ENCODE measurements at places on chromosomes 6 and 20.

- no peak for DNase-seq
Measured at GRCh38 chr20:12773936-12774335, 234.8 kb upstream of the SPTLC3 start.

DNA sequence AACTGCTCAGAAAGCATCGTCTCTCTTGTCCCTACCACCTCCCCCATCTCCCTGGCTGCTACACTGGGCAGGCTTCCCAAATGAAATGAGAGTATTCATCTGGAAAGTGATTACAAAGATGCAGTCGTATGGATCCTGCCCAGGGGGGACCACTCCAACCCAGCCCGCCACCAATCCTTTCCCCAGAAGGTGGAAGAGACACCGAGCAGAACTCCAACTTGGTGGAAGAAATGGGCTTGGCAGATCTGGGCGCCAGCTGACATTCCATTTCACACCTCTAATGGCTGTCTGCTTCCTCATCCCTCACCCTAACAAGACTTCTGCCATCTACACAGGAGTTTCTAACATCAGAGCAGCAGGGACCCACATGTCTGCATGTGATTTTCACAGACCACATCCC, 12.7 kb downstream of the PKHD1 start:
- DNase-seq = no peak

DNA sequence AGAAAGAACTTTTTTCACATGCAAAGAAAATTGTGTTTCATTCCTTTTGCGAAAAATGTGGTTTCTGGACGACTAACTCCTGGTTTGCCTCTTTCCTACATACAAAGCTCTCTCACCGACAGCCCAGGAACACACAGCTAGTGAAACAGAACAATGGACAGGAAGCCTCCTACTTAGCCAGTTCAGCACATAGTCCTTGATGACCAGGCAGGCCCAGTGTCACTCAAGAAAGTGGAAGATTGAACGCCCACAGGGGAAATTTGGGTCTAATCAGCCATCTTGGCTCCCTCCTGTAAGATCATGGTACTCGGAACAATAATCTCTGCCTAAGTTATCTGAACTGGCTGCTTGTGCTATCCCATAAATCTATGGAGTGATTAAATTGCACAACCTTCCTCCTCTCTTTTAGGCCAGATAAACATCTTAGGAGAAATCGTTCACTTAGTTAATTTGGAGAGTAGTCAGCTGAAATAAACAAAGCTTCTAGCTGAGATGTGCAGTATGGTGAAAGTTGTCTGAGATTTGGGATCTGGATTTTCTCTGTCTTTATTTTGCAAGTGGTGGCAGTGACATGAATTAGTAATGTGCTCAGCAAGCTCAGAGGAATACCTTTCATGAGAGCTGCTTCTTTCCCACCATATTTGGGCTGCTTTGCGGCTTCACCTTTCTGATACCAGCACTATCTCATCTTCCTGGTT, 147.0 kb downstream of the MTFR2 start:
- no peak for DNase-seq

GRCh38 chr20:24605937-24606455, 136.6 kb downstream of the SYNDIG1 start:
- DNase-seq = no peak

DNA sequence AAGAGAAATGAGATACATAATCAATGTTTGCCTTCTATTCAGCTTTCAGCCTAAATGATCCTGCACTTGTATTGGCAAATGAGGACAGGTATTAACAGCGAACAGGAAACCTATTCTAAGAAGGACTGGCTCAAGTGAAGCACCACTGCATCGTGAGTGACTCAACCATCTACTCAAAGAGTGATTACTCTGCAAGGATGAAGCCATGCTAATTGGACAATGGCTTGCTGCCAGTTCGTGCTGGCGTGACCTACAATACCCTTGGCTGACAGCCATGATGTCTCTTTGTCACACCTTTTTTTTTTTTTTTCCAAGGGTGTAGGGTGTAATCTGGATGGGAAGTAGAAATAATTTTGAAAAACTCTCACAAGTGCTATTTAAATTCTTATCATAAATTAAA, 104.9 kb downstream of the GJA10 start:
- DNase-seq = peak; percentile 43

DNA sequence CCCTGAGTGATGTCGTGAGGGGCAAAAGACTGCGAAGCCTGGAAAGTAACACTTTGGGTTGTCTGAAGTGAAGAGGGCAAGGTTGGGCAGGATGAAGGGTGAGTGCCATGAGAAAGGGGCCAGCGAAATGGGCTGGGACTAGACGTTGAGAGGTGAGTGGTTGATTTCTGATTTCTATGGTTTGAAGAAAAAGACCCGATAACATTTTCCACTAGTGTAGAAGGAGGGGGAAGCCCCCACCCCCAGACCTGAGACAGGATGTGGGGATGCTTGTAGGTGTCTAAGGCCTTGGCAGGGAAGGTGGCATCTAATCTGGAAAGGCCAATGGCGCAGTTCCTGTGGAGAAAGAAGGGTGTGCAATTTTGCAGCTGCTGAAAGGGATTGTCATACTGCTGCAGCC, 25.3 kb upstream of the KIF3B start:
- DNase-seq = no peak

DNA sequence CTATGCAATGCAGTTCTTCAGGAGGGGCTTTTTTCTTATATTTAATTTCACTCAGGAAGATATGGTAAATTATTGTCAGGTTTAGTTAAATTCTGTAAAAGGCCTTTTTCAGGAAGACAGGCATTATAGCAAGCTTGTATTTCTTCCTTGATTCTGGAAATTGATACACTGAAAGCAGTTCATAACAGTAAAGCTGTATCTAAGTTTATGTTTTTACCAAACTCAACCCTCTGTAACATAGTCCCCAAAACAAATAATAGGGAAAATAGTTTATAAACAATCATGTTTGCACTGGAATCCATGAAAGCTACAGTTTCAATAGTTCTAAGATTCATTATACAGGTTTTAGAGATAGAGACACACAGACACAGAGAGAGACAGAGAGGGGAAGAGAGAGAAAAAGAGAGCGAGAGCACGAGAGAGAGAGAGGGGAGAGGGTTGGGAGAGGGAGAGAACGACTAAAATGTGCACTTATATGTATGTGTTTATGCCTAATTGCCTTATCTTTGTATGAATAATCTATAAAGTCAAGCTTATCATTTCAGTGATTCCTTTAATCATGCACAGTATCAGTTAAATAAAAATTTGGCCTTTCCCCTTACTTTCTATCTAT, 454.4 kb downstream of the RFPL4B start:
- no peak for DNase-seq

- no peak for DNase-seq
Measured at GRCh38 chr20:1879934-1880333, 15.3 kb upstream of the SIRPA start.

- DNase-seq = peak; percentile 47
Measured at GRCh38 chr6:161748535-161749416, 474.9 kb upstream of the AGPAT4 start.

DNA sequence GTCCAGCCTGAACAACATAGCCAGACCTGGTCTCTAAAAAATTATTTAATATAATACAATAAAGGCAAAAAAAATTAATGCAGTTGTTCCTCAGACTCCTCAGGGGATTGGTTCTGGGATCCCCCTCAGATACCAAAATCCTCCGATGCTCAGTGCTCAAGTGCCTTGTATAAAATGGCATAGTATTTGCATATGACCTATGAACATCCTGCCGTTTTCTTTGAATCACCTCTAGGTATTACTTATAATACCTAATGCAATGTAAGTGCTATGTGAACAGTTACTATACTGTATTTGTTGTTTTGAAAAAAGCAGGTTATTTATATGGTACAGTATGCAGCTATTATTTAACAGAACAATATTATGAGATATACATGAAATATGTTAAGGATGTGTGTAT, 43.3 kb downstream of the RNGTT start:
- no peak for DNase-seq

DNA sequence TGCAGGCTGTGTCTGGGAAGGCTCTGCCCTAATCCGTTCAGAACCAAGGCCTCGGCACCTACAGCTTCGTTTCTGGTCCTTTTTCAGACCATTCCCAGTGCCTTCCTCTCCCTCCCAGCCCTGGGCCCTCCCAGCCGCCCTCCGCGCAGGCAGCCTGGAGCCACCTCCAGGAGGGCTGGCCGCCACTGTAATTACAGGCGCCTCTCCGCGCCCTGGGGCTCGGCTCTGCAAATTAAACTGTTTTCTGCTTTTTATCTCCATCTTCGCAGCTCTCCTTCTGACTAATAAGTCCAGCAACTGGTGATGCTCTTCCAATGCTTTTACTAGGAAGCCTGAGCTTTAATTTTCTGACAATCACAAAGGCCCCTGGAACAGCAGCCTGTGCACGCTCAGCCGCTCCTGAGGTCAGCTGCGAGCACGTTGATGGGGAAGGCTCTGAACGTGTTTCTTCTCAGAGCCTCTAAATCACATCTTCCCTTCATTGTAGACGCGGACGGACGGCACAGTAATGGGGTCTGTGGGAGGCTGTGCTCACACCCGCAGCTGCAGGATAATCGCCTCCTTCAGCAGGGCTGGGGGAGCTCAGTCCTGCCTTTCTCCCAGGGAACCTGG, 194.6 kb downstream of the DLL1 start:
- no peak for DNase-seq

- peak; percentile 60 for DNase-seq
Measured at GRCh38 chr6:88867841-88868731, 95.3 kb downstream of the RNGTT start.

- no peak for DNase-seq
Measured at GRCh38 chr6:155022721-155023120, 27.6 kb downstream of the TIAM2 start.

DNA sequence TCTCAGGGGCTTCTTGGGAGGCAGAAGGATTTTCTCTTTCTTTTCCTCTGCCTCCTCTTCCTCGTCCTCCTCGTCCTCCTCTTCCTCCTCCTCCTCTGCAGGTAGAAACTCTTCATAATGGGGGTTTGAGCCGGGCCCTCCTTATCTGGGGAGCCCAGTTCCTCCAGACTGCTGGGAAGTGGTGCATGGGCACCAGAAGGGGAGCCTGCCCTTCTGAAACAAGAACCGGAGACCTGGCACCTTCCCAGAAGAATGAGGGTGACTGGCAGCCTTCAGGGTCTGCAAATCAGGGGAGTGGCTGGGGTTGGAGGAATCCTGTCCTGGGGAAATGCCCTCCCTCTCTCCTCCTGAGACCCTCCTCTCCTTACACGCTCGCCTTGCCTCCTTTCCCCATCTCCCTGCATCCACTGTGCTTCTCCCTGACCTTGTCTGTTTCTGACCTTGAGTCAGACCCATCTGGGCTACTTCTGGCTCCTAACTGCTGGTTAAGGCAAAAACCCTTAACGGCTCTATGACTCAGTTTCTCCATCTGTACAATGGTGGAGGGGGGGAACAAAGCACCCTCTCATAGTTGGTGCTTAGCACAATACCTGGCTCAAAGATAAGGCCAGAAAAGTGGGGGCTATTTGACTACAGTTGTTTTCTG, 1.7 kb downstream of the TULP1 start:
- DNase-seq = no peak

DNA sequence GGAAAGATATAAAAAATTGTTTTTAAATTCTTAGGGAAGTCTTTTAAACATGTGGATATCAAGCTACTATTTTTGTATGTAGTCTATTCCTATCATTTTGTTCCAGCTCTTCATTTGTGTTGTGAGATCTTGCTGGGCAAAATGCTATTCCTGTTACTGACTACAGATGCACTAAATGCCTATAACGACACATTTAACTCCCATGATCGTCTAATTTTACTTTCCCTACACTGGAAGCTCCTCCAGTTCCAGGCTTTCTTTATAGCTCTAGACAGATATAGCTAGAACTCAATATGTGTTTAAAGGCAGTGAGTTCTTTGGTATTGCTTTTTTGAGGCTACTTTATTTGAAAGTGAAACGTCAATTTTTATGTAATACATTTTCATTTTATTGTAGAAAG, 971.5 kb upstream of the CITED2 start:
- no peak for DNase-seq
